Urinary bladder (tissue), 4 donors: ENCODE measurements at places on chromosomes 2 and 18.

- no peak for DNase-seq
These were observed 189.8 kb upstream of the NABP1 start for GRCh38 chr2:191488135-191488534.

DNA sequence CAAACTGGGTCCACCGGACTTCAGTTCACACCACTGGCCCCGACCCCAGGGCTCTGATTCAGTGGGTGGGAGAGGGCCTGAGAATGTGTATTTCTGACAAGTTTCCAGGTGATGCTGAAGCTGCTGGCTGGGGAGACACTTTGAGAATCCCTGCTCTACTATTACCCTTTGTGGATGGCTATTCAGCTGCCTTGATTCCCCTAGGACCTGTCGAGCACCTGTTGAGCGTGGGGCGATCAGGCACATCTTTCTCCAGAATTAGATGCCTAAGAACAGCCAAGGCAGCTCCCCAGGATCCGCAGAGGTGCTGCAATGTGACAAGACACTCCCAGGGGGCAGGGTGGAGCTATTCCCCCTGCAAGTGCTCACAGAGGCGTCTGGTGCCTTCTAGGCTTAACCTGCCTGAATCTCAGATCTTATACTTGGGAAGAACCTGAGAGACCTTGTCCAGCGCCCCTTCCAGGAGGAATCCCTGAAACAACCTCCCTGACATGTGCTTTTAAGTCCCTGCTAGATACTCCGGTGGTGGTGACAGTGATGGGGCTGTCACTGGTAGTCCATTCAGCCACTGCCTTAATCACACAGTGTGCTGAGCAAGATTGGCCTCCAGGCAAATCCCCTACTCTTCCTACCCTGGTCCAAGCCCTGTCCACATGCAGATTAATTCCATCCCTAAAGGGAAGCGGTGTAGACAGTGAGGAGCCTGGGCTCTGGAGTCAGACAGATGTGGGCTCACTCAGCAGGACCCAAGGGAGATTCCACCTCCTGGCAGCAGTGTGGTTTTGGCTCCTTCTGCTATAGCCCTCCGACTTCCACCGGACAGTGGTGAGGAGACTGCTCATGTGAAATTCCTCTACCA lies 43.4 kb upstream of the OTOF start:
- no peak for DNase-seq

DNA sequence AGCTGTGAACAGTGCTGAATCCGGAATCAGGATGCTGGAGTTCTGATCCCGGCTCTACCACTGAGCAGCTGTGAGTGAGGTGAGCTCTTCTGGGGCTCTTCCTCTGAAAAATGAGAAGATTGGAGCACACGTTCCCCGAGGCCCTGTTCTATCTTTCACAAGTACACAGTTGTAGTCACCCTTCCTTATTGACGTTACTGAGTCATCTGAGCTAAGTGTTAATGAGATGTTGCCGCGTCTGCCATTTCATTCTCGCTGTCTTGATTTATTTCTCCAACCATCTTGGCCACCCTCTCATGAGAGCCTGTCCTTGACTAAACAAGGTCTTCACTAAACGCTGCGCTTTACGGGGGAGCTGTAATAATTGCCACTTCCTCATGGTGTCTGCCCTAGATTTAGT lies 31.9 kb upstream of the EFR3B start:
- DNase-seq, result no peak

GRCh38 chr2:231957913-231958763 lies 3.4 kb upstream of the DIS3L2 start:
- DNase-seq, result no peak
